Activated B cell treated with CpG ODN at 0.5 μM for 24 hours (primary cell): ENCODE measurements at places on chromosomes 2 and 18.

GRCh38 chr2:120265006-120265405 lies 12.4 kb downstream of the RALB start:
- no peak overlapping the region for H3K27ac ChIP-seq
- no peaks in the 10 kb centered on the region for H3K27me3 ChIP-seq
- peak overlapping the region; percentile 48 for H3K4me3 ChIP-seq
- no peak for DNase-seq
- peaks cover 49% of the 10 kb centered on the region for H3K4me1 ChIP-seq
- peaks cover 19% of the 10 kb centered on the region for H3K36me3 ChIP-seq

DNA sequence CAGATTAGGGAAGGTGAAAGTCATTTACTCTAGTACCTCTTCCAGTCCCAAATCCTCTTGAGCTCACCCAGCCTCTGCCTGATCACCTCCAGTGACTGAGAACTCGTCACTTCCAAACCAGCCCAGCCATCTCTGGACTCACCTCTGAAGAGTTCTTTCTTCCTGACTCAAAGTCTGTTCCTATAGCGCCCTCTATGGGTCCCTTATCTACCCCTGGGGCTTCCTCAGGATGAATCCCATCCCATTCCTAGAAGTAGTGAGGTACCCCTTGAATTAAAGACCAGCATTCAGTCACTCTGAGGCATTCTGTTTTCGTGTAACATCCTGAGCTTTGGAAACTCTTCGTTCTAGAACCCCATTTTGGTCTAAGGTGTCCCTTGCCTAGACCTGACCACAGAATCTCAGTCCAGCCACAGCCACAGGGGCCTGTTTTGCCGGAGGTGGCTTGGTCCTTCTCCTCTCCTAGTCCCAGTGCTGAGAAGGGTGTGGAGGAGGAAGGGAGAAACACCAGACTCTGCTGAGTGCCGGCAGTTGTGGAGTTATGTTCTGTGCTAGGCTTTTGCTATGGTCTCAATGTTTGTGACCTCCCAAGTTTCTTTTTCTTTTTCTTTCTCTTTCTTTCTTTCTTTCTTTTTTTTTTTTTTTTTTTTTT lies 32.7 kb downstream of the SIX3 start:
- no peak for DNase-seq
- H3K36me3 ChIP-seq, result no peaks in the 10 kb centered on the region
- H3K4me3 ChIP-seq, result no peak overlapping the region
- H3K27ac ChIP-seq, result no peak overlapping the region
- peaks cover 22% of the 10 kb centered on the region for H3K27me3 ChIP-seq
- peaks cover 4% of the 10 kb centered on the region for H3K4me1 ChIP-seq

DNA sequence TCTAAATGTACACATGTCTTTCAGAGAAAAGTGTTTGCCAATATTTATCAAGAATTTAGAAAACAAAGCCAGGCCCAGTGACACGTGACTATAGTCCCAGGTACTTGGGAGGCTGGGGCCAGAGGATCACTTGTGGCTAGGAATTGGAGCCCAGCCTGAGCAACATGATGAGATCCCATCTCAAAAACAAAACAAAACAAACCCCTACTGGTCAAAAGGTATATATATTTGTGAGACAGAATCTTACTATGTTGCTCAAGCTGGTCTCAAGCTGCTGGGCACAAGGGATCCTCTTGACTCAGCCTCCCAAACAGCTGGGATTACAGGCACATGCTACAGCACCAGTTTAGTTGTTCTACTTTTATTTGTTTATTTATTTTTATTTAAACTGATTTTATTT lies 79.2 kb downstream of the ZDBF2 start:
- H3K4me3 ChIP-seq, result no peak overlapping the region
- DNase-seq, result no peak
- no peaks in the 10 kb centered on the region for H3K27me3 ChIP-seq
- no peak overlapping the region for H3K27ac ChIP-seq
- H3K4me1 ChIP-seq, result no peaks in the 10 kb centered on the region

GRCh38 chr2:149744865-149745264 lies 157.3 kb upstream of the MMADHC start:
- no peaks in the 10 kb centered on the region for H3K27me3 ChIP-seq
- H3K4me3 ChIP-seq, result no peak overlapping the region
- no peaks in the 10 kb centered on the region for H3K36me3 ChIP-seq
- DNase-seq, result no peak
- H3K27ac ChIP-seq, result no peak overlapping the region

DNA sequence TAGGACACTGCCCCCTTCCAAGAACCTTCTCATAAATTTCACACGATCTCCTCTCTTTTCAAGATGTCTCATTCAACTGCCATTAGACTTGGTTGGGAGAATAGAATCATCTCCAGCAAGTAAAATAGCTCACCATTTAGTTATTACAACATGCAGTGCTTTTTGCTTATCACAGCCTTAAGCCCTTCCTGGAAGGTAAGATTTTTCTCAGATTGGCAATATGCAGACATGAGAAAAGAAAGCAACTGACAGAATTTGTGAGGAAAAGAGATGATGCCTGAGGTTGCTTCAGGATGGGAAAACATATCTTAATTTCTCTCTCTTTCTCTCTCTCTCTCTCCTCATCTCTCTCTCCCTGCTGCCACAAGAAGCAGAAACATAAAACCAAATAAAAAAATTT lies 855.1 kb upstream of the ACVR2A start:
- no peak overlapping the region for H3K4me3 ChIP-seq
- H3K4me1 ChIP-seq, result peaks cover 9% of the 10 kb centered on the region
- H3K27me3 ChIP-seq, result no peaks in the 10 kb centered on the region
- H3K36me3 ChIP-seq, result no peaks in the 10 kb centered on the region

- H3K4me1 ChIP-seq, result no peaks in the 10 kb centered on the region
- no peak for DNase-seq
Observed at GRCh38 chr2:140621583-140622362, 1509.0 kb downstream of the LRP1B start.

DNA sequence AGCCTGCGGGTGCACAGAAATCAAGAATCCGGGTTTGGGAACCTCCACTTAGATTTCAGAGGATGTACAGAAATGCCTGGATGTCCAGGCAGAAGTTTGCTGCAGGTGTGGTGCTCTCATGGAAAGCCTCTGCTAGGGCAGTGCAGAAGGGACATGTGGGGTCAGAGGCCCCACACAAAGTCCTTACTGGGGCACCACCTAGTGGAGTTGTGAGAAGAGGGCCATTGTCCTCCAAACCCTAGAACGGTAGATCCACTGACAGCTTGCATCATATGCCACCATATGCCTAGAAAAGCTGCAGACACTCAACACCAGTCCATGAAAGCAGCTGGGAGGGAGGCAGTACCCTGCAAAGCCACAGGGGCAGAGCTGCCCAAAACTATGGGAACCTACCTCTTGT lies 833.0 kb downstream of the TMEM182 start:
- H3K4me1 ChIP-seq, result no peaks in the 10 kb centered on the region
- H3K27me3 ChIP-seq, result no peaks in the 10 kb centered on the region
- no peak for DNase-seq

DNA sequence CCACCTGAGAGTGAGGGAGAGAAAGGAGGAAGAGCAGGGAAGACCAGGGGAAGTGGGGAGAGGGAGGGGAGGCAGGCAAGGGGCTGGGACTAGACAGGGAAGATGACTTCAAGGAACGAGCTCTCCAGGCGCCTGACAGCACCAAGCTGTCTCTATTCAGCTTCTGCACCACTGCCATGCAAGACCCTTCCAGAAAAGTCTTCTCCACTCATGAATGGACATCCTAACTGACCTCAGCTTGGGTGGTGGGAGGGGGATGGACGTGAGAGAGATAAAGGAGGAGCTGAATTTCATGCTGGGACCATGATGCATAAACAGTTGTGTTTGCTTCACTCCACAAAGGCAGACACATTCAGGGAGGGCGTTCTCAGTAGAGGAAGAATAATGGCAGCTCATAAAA lies 206.4 kb upstream of the ARL4C start:
- no peaks in the 10 kb centered on the region for H3K27me3 ChIP-seq
- H3K4me1 ChIP-seq, result no peaks in the 10 kb centered on the region
- DNase-seq, result no peak
- no peaks in the 10 kb centered on the region for H3K36me3 ChIP-seq

GRCh38 chr2:61959381-61960293 lies 54.2 kb downstream of the COMMD1 start:
- H3K36me3 ChIP-seq, result peaks cover 9% of the 10 kb centered on the region
- no peak overlapping the region for H3K4me3 ChIP-seq
- no peaks in the 10 kb centered on the region for H3K27me3 ChIP-seq

- no peak for DNase-seq
- H3K27me3 ChIP-seq, result no peaks in the 10 kb centered on the region
Observed at GRCh38 chr18:31424383-31424988, 23.1 kb upstream of the DSG3 start.

- no peak overlapping the region for H3K4me3 ChIP-seq
- no peak overlapping the region for H3K27ac ChIP-seq
- H3K27me3 ChIP-seq, result no peaks in the 10 kb centered on the region
- no peaks in the 10 kb centered on the region for H3K4me1 ChIP-seq
Observed at GRCh38 chr2:239694487-239694886, 293.7 kb upstream of the HDAC4 start.

DNA sequence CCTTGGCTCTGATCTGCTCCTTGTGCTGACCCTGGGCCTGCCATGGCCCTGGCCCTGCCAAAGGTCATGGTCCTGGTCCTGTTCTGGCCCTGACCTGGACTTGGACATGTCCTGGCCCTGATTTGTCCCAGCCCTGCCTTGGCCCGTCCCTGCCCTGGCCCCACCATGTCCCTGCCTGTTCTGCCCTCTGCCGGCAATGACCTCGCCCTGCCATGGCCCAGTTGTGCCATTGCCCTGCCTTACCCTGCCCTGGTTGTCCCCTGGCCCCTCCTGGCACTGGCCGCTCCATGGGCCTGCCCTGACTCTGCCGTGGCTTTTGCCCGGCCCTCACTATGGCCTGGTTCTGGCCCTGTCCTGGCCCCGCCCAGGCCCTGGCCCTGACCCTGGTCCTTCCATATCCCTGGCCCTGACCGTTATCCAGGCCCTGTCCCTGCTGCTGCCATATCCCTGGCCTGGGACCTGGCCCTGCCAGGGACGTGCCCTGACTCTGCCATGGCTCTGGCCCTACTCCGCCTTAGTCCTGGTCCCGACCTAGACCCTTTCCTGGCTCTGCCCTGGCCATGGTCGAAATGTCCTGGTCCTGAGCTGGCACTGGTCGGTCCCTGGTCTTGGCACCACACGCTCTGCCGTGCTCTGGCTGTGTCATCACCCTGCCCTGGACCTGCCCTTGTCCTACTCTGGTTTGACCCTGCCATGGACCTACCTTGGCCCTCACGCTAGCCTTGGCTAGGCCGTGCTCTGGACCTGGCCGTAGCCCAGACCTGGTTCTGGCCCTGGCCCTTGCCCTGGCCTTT lies 6.8 kb upstream of the ANKRD62 start:
- H3K4me1 ChIP-seq, result no peaks in the 10 kb centered on the region
- no peak overlapping the region for H3K27ac ChIP-seq
- H3K4me3 ChIP-seq, result no peak overlapping the region
- H3K27me3 ChIP-seq, result peaks cover 4% of the 10 kb centered on the region
- no peaks in the 10 kb centered on the region for H3K36me3 ChIP-seq
- DNase-seq, result no peak

DNA sequence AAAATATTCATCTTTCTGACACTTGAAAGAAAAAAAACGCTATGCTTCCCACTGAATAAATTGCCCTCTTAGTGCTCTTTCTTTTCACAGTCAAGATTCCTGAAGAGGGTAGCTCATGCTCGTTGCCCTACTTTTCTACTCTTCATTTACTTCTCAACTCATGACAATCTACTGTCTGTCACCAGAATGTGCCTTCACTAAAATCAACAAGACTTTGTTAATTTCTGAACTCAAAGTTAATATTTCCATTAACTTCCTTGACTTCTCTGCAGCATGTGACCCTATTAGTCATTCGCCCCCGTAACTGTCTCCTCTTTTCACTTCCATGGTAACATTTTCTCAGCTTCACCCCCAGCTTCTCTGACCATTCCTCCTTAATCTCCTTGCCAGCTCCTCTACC lies 98.9 kb upstream of the MAPRE2 start:
- no peaks in the 10 kb centered on the region for H3K4me1 ChIP-seq
- no peak for DNase-seq
- H3K36me3 ChIP-seq, result no peaks in the 10 kb centered on the region

GRCh38 chr2:142254031-142254430 lies 123.2 kb upstream of the LRP1B start:
- no peak overlapping the region for H3K4me3 ChIP-seq
- H3K27ac ChIP-seq, result no peak overlapping the region
- no peaks in the 10 kb centered on the region for H3K36me3 ChIP-seq
- DNase-seq, result no peak

DNA sequence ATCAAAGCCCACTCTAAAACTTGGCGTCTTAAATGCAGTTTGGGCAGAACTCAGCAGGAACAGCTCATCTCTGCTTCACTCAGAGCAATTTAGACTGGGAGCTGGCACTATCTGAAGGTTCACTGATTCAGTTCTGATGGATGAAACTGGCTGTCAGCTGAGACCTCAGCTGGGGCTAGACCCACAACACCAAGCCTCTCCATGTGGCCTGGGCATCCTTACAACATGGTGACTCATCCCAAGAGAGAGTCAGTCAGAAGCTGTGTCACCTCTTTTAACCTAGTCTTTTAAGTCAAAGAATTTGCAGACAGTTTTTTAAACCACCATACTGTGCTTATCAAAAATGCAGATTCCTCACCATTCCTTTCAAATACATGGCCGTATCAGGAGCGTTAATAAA lies 62.6 kb upstream of the ZNF397 start:
- H3K27me3 ChIP-seq, result no peaks in the 10 kb centered on the region
- H3K4me1 ChIP-seq, result peaks cover 21% of the 10 kb centered on the region
- no peak overlapping the region for H3K27ac ChIP-seq
- no peak for DNase-seq
- H3K36me3 ChIP-seq, result no peaks in the 10 kb centered on the region

GRCh38 chr2:108933691-108934117 lies 55.3 kb downstream of the EDAR start:
- DNase-seq, result no peak
- H3K27ac ChIP-seq, result no peak overlapping the region
- H3K27me3 ChIP-seq, result no peaks in the 10 kb centered on the region
- peaks cover 2% of the 10 kb centered on the region for H3K4me1 ChIP-seq
- no peaks in the 10 kb centered on the region for H3K36me3 ChIP-seq
- H3K4me3 ChIP-seq, result no peak overlapping the region

DNA sequence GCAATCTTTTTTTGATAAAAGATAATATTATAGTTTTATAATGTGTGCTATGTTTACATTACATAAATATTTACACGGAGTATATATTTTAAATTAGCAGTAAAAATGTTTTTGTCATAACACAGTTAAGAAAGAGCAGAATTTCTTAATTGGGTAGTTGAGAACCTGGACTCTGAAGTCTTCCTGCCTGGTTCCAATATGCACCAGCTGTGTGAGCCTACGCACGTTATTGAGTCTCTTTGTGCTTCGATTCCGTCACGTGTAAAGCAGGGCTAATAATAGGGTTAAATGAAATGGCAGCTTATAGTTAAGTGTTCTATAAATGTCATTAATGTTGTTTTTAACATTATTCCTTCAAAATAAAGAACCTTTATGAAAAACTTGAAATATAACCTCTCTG lies 1.2 kb upstream of the CCDC88A start:
- H3K36me3 ChIP-seq, result peaks cover 8% of the 10 kb centered on the region
- H3K27me3 ChIP-seq, result no peaks in the 10 kb centered on the region
- no peak for DNase-seq
- no peak overlapping the region for H3K27ac ChIP-seq
- H3K4me3 ChIP-seq, result peak overlapping the region; percentile 95
